COR-L47 (cell line): ENCODE measurements at places on chromosomes 2 and 18.

GRCh38 chr2:133456156-133456555, 112.1 kb downstream of the NCKAP5 start:
- no peak for DNase-seq

GRCh38 chr2:236531996-236532395, 37.6 kb upstream of the ACKR3 start:
- no peak for DNase-seq

- DNase-seq, result no peak
Measured at GRCh38 chr2:143152637-143153036, 23.4 kb downstream of the ARHGAP15 start.

GRCh38 chr2:195632856-195633572, 24.0 kb upstream of the SLC39A10 start:
- DNase-seq, result no peak

DNA sequence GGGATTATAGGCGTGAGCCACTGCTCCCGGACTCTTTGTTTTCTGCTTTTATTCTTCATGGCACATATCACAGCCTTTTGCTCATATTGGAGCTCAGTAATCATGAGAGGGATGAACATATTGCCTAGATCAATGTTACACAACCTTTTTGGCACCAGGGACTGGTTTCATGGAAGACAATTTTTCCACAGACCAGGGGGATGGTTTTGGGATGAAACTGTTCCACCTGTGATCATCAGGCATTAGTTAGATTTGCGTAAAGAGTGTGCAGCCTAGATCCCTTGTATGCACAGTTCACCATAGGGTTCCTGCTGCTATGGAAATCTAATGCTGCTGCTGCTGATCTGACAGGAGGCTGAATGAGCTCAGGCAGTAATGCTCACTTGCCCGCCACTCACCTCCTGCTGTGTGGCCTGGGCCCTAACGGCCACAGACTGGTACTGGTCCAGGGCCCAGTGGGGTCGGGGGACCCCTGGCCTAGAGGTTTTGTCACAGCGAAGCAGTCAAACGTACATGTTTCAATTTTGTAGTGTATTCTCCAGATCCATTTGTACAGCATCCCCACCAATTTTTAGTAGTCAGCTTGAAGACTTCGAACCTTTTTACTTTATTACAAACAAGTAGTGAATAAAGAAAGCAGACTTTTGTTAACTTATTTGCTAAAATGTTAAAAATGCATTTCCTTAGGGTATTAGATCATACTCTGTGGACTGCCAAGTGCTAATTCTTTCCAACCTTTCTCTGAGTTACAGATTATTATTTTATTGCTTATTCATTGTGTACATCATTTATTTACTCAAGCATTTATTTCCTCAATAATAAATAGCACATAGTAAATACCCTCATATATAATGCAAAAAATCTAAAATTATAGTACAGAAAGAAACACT, 6.2 kb downstream of the DAW1 start:
- DNase-seq, result no peak

DNA sequence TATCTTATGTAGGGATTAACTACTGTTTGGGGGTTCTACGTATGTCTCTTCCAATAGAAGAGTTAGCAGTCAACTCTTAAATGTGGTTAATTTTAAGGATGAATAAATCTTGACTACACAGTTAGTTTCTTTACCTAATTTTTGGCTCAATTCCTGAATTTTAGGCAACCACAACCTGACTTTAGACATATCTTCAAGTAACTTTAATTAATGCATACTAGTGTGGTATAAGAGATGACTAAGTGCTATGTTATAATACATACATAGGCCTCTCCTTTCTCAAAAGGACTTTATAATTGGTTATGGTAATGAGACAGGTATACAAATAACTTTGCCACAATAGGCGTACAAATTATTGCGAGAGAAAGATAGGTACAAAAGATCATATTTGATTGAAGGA, 312.0 kb downstream of the IRS1 start:
- no peak for DNase-seq

DNA sequence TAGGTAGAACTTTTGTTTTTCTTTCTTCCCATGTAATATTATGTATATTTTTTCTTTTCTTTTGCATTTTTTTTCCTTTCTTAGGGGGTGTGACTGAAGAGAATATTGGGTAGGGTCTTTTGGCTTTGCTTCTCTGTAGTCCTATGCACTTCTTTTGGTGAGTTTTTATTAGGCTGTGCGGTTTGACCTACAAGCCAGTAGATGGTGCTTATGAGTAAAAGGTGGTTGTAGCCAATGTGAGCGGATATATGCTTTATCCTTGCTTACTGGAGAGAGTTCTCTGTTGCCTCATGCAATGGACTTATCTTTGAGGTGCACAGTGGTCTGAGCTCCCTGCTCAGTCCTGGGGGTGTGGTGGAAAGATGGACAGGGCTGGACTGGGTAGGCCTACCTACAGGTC, 52.7 kb downstream of the DSEL start:
- no peak for DNase-seq

DNA sequence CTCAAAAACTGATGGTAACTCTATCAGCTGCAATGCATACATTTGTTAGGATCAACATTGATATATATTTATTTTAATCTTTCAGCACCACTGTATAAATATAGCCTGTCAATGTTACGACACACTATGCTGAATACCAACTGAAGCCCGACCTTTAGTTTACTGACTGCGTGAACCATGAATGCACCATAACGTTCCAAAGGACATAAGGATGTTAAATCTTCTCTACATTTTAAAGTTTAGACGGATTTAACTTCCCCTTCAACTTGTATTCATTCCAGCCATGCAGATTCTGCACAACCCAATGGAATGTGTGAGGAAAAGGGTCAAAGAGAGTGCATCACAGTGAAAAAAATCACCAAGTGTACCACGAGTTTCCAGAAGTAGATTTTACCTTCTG, 489.5 kb downstream of the IRS1 start:
- no peak for DNase-seq

DNA sequence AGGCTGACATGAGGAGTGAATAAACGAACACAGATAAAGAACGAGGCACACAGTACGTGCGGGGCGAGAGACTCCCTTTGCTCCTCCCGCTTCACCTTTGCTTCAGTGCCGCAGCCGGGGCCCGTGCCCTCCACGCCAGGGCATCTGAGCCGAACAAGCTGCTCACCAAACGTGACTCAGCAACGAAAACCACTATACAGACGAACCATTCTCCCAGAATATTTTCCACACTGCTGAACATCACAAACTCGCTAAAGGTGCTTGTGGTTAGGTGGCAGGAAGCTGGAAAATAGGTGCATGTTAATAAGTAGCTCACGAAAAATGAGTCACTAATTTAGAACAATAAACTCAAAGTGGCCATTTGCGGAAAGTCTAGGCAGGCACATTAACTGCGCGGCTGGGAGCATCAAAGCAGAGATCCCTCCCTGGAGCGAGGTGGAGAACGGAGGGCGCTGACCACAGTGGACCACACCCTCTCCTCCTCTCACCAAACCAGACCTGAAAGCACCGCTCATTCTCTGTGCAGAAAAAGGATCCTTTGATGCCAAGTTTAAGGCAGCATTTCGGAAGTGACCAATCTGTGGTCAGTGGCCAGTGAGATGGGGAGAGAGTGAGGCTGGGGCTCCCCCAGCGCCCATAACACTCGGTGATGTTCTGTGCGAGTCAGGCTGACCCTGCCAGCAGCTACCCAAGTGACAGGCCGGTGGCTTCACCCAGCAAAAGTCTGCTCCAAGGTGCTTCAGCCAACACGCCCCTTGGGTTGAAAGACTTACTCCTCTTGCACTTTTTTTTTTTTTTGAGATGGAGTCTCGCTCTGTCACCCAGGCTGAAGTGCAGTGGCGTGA, 153.2 kb downstream of the HDAC4 start:
- no peak for DNase-seq

GRCh38 chr2:7666596-7667259, 749.5 kb downstream of the RNF144A start:
- no peak for DNase-seq

GRCh38 chr2:228458364-228458763, 276.9 kb upstream of the SPHKAP start:
- no peak for DNase-seq

- DNase-seq, result no peak
Measured at GRCh38 chr18:23399067-23399466, 54.0 kb upstream of the RIOK3 start.

GRCh38 chr2:237979331-237979730, 12.5 kb downstream of the UBE2F start:
- no peak for DNase-seq

DNA sequence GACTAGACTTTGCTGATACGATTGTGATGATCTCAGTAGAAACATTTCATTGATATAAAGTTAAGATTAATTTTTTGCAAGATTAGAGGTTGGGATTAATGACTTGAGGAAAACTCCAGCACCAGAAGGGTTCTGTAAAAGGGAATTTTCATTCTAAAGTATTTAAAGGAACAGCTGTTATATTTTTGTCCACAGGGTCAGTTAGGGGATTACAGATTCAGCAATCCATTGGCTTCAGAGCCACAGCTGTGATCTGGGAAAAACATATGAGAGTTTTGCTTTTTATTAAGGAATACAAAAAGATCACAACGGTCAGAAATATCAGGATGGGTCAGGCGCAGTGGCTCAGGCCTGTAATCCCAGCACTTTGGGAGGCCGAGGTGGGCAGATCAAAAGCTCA, 19.6 kb upstream of the REV1 start:
- DNase-seq, result no peak

DNA sequence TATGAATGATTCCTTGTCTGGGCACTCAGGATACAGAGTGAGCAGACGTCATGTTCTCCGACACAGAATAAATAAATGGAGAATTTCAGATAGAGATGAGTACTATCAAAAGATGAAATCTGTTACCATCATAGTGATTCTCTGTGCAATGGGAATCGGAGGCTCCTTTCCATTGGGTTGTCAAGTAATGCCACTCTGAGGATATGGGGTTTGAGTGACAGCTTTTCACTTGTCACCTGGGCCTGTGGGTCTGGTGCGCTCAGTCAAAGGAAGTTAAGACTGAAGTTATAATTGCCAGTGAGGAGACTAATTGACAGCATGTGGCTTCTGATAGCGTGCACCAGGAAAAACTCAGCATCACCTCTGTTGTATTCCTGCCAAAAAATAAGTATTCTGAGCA, 387.2 kb downstream of the SOX11 start:
- no peak for DNase-seq

GRCh38 chr18:13823707-13824395, at the start of gene MC5R:
Gene MC5R (plus strand): TSS chr18:13824149. CDS start chr18:13825766, 1,617 bp downstream.
- peak; percentile 57 for DNase-seq

- no peak for DNase-seq
Measured at GRCh38 chr2:188518381-188518780, 226.7 kb downstream of the GULP1 start.

- DNase-seq, result no peak
Measured at GRCh38 chr2:112493858-112494648, 12.1 kb downstream of the TTL start.

- no peak for DNase-seq
Measured at GRCh38 chr18:27121108-27121507, 64.0 kb downstream of the CHST9 start.

DNA sequence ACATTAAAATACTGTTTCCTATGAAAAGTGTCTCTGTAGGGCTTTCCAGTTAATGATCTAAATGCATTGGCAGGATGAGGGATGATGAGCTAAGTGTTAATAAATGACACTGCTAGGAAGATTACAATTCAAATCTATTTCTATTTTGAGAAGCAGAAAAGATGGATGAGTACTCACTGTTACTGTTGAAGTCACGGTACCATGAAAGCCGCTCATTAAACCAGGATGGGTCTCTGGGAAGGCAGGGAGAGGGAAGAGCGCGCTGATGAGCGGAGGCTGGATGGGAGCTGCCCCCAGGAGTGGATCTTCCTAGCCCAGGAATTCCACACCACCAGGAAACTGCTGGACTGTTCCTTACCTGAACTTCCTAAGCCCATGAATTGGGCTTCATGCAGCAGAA, 27.1 kb upstream of the TXNDC2 start:
- no peak for DNase-seq

DNA sequence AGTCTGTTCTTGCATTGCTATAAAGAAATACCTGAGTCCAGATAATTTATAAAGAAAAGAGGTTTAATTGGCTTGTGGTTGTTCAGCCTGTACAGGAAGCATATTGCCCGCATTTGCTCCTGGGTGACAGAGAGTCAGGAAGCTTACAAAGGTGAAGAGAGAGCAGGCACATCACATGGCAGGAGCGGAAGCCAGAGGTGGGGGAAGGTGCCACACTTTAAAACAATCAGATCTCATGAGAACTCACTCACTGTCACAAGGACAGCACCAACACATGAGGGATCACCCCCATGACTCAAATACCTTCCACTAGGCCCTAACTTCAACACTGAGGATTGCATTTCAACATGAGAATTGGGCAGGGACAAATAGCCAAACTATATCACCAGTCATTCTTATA, 124.8 kb upstream of the COL5A2 start:
- no peak for DNase-seq

DNA sequence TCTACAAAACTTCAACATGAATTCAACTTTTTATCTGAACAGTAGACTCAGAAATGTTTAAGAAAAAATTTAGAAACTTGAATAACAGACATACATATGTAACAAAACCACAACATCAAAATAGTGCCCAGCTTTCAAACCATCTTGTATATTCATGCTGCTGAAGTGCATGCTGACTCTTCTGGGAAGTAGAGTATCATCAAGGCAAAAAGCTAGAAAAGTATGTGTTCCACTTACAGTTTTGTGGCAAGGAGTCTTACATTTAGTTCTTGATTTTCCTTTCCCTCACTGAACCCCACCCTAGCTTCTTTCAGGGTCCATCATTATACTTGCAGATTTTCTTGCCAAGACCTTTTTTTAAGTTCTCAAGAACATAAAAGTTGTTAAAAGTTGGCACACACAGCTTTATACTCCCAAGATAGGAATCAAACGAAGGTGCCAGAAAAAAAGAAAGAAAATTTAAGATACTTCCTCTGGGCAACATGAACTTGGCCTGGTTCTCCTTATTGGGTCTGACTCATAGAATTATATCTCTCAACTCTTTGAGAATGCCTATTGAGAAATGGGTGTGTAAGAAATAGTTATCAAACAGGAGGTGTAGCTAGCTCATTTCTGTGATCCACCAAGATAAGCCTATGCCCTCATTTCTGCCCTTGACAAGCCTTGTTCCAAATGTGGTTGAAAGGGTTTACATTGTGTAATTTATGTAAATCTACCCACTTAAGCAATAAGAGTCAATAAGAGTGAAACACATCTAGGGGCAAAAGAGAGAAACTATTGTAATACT, 667.6 kb upstream of the ACVR2A start:
- DNase-seq, result no peak

DNA sequence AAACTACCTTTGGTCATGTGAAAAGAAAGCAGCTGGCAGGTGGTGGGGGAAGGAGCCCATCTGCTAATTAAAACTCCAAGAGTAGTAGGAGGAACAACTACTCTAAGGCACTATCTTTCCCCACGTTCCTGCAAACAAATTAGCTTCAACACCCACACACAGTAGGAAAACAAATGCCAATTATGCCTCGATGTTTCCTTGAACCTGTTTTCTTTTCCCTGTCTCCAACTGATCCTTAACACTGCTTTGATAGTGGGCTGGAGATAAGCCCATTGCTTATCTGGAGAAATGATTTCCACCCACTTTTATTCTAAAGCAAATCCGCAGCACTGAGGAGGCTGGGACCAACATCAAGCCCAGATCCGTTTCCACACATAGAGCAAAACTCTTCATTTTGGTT, 36.0 kb downstream of the DDX18 start:
- DNase-seq, result no peak
